Dermis lymphatic vessel endothelial cell (primary cell): ENCODE measurements at places on chromosomes 3 and 15. TPM values are rescaled to one million over a fixed set of nuclear protein-coding genes. Genes with fewer than 3 reads are reported as not detected.

Gene DNAJA4
- total RNA-seq, result 0.86 and 1.3 TPM in 2 replicates

Gene CKMT1B
- not detected in 2 replicates for total RNA-seq

Gene SENP8
- 1.2 and 1.6 TPM in 2 replicates for total RNA-seq

Gene PARP15
- 0.11 and 0.17 TPM in 2 replicates for total RNA-seq

Gene IL20RB
- total RNA-seq, result 0.17 and 0.54 TPM in 2 replicates

Gene TUBGCP4
- 9.2 and 9.5 TPM in 2 replicates for total RNA-seq

Gene LARP6
- total RNA-seq, result 8.1 and 11.3 TPM in 2 replicates

Gene DUOXA2
- total RNA-seq, result not detected in 2 replicates

Gene SGO1
- total RNA-seq, result 1.2 TPM in 2 replicates

Gene MASP1
- under 0.01 and 0.43 TPM in 2 replicates for total RNA-seq

Gene RTP3
- total RNA-seq, result not detected in 2 replicates

Gene XCR1
- not detected in 2 replicates for total RNA-seq

Gene CD86
- not detected in 2 replicates for total RNA-seq

Gene ZNF106
- total RNA-seq, result 30.0 and 37.9 TPM in 2 replicates

Gene AGBL1
- total RNA-seq, result not detected in 2 replicates

Gene SEMA6D
- 0.65 and 1.5 TPM in 2 replicates for total RNA-seq

Gene CPA3
- not detected in 2 replicates for total RNA-seq

Gene RTP1
- not detected in 2 replicates for total RNA-seq
